ENCODE measurements at places on chromosomes 7 and 10. TPM values are rescaled to one million over a fixed set of nuclear protein-coding genes. Genes with fewer than 3 reads are reported as not detected.

DNA sequence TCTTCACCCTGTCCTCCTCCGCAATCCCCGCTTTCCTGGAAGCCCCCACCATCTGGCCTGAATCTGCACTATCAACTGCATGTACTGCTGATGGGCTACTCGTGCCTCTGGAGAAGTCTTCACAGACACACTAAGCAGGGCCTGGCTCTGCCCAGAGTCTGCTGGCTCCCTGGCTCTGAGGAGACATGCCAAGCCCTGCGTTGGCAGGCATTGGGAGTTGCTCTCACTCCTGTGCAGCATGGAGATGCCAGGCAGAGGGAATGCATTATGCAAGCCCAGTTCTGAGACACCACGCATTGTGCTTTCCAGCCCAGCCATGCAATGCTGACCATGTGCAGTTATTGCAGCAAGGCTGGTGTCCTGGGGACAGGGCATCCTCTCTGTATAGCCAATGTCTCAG lies 314.6 kb downstream of the CXCL12 start:
- DNase-seq: no peak

- no peak for DNase-seq
Observed at GRCh38 chr10:61338146-61338545, 115.0 kb downstream of the TMEM26 start.

GRCh38 chr7:26662646-26663045 lies 201.7 kb downstream of the SKAP2 start:
- no peak for DNase-seq

GRCh38 chr10:77571490-77571889 lies 66.1 kb downstream of the KCNMA1 start:
- peak; percentile 60 for DNase-seq

- DNase-seq: peak; percentile 32
Observed at GRCh38 chr7:1344421-1344820, 111.7 kb downstream of the UNCX start.

DNA sequence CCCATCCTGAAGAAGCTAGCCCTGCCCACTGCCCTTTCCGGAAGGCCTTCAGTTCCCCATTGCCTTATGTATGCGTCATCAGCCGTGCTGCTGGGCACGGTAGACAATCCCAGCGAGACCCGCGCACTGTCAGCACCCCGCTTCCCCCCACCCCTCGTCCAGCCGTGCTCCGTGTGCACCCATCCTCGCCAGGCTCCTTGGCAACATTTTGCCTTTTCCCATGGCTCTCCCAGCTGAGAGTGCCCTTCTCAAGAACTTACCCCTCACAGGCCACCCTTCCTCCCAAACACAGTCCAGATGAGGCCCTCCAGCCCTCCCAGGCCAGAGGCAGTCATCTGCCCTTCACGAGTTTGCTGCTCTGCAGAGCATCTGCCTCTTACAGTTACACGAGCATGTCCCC lies 633.8 kb upstream of the FOXK1 start:
- no peak for DNase-seq

OR2A5 gene
- total RNA-seq: not detected

SPAM1 gene
- not detected for total RNA-seq

- DNase-seq: peak; percentile 76
Observed at GRCh38 chr7:114084472-114085312, 165.9 kb upstream of the PPP1R3A start.

GRCh38 chr10:76643511-76643911 lies 994.1 kb downstream of the KCNMA1 start:
- no peak for DNase-seq

GRCh38 chr10:112546474-112546873 lies 99.5 kb downstream of the VTI1A start:
- no peak for DNase-seq

DNA sequence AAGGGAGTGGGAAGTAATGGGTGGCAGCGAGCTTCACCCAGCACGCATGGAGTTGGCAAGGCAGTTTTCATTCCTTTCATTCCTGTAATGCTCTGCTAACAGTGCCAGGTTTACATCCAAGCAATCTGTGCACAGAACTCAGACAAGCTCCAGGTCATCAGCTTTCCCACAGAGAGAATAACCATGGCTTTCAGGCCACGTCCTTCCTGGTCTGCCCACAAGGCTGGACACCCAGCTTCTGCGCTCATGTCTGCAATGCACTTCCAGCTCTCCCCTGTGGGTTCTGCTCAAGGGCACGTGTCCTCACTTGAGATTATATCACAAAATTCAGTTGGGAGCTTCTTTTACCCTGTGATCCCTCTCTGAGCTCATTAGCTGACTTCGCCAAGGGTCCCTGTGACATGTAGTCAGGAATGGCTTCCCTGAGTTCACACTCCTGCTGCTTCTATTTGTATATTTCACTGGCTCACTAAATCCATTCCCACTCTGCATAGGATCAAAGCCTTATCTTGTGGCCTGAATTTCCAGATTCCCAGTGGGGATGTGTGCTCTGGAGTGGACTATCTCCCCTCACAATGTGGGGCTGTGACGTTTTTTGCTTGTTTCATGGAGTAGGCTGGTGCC lies 18.6 kb downstream of the AKR1C2 start:
- no peak for DNase-seq

IKZF1 gene
- total RNA-seq: 14.9 TPM

GRCh38 chr7:127635659-127636285 lies 16.2 kb upstream of the SND1 start:
- no peak for DNase-seq

CUZD1 gene
- 1.1 TPM for total RNA-seq

COL26A1 gene
- total RNA-seq: not detected

- no peak for DNase-seq
Observed at GRCh38 chr7:87231711-87232110, 12.2 kb upstream of the TMEM243 start.

- DNase-seq: no peak
Observed at GRCh38 chr10:4980793-4981192, 17.6 kb downstream of the AKR1C1 start.

DNA sequence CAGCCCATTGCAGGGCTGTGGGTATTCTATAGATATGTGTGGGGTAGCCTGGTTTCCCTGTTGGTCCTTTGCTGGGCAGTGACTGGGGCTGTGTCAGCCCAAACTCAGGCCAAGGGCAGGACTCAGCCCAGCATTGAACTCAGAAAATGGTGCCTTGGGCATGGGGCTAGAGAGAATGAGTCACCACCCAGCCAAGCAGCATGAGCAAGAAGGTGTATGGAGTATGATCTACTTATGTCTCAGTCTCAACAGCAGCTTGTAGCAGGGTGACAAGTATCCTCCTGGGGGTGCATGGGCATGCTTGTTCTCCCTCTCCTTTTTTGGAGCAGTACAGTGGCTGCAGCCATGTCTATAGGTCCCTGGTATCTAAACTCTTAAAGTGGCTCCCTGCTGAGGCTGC lies 32.0 kb downstream of the STK31 start:
- DNase-seq: no peak

GRCh38 chr10:77111611-77112550 lies 525.7 kb downstream of the KCNMA1 start:
- DNase-seq: no peak

- DNase-seq: no peak
Observed at GRCh38 chr10:37991655-37992054, 15.2 kb upstream of the ZNF25 start.

GRCh38 chr7:66679633-66680244 lies 51.1 kb downstream of the KCTD7 start:
- DNase-seq: no peak

- no peak for DNase-seq
Observed at GRCh38 chr10:129111922-129112321, 355.1 kb upstream of the MGMT start.

DNA sequence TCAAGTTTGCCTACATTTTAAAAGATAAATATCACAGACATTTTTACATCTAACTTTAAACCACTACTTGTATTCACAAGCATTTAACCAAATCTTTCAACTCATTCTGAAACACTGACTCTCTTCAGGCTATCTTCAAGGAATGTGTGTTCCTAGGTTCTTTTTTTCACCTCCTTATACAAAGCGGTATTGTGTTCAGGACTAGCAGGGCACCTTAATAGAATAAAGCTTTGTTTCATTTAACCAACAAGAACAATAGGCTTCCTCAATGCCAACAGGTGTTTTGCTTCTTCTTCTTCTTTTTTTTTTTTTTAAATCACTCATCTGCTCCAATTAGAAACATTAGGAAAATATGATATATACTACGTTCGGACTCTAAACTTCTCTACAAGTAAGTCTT lies 212.9 kb upstream of the SEMA3E start:
- DNase-seq: no peak

DHTKD1 gene
- 27.6 TPM for total RNA-seq

TMEM248 gene
- total RNA-seq: 111 TPM

DNA sequence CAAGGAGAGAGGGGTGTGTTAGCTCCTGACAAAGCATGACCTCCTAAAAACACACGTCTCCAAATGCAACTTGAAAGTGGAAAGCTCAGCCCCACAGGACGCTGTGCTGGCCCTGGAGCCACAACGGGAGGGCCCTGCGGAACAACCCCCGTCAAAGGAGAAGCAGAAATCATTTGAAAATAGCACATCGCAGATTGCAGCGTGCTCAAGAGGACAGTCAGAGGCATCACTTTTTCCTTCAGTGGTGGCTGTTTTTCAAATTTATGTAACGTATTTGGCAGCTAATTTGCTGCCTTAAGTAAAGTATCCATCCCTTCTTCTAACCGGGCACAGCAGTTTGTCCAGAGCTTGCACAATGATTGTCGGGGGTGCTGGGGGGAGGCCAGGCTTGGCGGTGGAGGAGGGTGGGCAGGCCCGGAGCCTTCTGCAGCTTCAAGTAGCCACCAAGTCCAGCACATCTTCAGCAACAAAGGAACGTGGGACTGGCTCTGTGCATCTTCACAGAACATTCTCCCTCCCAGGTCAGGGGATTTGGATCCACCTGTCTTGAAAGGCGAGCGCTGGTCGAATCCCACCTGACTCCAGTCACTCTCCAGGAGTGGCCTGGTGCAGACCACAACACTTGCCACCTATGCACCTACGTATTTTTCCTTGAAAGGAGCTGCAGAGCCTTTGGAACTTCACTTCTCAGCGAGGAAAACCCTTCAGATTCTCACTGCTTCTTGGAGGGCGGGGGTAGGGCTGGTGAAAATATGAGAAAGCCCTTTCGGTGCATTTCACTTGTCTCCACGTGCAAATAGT lies 346.3 kb downstream of the DNAJB6 start:
- no peak for DNase-seq

GRCh38 chr10:82558014-82558607 lies 683.1 kb downstream of the NRG3 start:
- DNase-seq: no peak

GRCh38 chr10:107942826-107943225 lies 778.3 kb upstream of the SORCS1 start:
- no peak for DNase-seq

- DNase-seq: no peak
Observed at GRCh38 chr10:43235070-43235900, 31.6 kb downstream of the RASGEF1A start.

DNA sequence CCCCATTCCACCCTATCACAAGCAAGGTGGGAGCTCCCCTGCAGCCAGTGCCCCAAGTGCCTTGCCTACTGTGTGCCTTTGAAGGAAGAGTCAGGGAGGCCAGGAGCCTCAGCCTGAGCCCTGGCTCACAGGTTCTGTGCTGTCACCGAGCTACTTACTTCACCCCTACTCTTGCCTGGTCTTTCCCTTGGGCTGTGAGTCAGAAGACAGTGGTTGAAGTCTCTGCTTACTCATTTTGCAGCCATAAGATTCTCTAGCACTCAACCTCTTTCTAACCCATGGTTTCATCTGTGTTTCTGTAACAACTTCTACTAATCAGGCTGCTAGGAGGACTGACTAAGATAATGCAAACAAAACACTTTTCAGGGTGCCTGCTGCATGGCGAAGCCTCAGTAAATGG lies 114.5 kb downstream of the PLCE1 start:
- DNase-seq: no peak

ZP3 gene
- total RNA-seq: 16.1 TPM

DNA sequence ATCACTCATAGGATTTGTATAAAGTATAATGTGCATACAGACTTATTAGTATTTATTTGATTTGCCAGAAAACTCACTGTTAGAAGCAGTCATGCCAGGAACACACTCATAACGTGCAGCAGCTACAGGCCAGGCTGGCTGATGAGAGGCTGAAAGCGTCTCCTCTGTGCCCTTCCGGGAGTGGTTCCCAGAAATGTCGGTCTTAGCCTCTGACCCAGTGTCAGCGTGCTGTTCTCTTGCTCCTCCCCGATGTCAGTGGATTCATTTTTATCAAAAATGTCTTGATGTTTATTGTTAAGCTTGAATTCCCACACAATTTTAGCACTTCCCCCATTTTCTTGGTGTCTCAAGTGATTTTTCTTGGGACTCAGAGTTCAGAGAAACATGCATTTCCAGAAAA lies 33.3 kb upstream of the GARS1 start:
- DNase-seq: no peak

GRCh38 chr7:90211391-90212148 lies at the start of gene STEAP2:
STEAP2 (plus strand) TSS chr7:90211740; CDS start chr7:90225083, 13,343 bp downstream.
- DNase-seq: peak; percentile 94

SAMD9L gene
- total RNA-seq: 22.8 TPM

GRCh38 chr10:46520941-46521340 lies 35.5 kb downstream of the GPRIN2 start:
- no peak for DNase-seq

TAS2R4 gene
- total RNA-seq: 1.1 TPM

- DNase-seq: no peak
Observed at GRCh38 chr10:97078261-97078937, 107.4 kb downstream of the SLIT1 start.

GRCh38 chr10:88152728-88153133 lies 289.3 kb downstream of the PTEN start:
- DNase-seq: no peak

GRCh38 chr10:28945959-28946358 lies 268.6 kb downstream of the BAMBI start:
- DNase-seq: no peak

DNA sequence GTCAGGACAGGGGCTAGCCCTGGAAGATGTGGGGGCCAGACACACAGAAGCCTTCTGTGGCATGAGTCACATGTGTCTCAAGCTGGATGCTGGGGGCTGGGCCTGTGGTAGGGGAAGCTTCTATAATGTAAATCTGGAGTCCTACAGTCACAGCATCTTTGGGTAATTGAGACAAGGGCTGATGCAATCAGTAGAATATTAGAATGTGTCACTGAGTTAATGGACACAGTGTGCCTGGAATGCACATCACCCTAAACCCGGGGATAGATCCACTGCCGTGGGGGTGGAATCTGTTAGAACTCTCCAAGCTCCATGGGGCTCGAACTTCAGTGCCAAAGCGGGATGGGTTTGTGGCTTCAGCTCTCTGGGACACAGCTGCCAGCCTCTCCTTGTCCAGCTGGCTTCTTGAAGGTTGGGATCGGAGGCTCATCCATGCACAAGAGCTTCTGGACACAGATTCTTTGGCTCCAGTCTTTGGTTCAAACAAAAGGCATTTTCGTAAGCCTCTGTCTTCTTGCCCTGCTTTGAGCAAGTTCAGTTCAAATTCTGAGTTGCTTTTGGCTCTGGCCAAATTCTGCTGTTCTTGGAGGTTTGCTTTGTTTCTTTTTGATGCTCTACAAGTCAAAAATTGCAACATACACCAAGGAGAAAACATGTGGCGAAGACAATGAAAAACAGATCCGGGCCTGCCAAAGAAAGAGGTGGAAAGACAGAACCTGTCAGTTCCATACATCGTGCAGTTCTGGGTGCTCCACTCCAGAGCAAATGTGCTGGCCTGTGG lies 194.8 kb upstream of the ZNF32 start:
- no peak for DNase-seq

Measured in mucosa of descending colon (tissue), 3 donors.